ENCODE measurements at places on chromosomes 16 and 17.

GRCh38 chr17:57604771-57605674 lies 140.1 kb downstream of the CCDC182 start:
- DNase-seq: peak; percentile 18

GRCh38 chr16:22928882-22929435 lies 115.0 kb downstream of the HS3ST2 start:
- DNase-seq: no peak

DNA sequence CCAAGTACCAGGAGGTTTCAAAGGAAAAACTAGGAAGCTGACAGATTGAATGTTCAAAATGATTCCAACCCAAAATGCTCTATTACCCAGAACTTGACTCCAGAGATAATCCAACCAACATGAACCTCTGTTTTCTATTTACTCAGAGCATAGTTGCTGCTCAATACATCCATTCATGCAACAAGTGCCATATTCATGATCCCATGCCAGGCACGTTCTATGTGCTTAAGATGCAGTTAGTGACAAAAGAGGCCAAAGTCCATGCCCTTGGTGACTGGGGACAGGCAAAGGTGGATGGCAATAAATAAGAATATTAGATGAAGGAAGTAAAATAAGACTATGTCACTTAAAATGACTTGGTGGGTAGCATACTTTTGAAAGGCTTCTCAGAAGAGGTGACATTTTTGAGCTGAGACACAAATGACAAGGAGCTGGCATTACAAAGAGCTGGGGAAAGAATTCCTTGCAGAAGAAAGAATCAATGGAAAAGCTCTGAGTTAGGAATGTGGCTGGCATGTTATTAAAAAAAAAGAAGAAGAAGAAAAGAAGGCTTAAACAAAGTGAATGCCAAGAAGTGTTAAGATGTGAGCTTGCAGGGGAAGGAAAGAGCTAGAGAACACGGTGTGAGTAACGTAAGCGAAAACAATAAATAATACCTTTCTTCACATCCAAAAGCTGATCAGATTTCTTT lies 34.5 kb downstream of the TOX3 start:
- DNase-seq: no peak

GRCh38 chr16:71724320-71724751 lies at the start of gene PHLPP2:
Gene PHLPP2 (minus strand): TSS chr16:71724701. CDS start chr16:71714795, 9,906 bp downstream.
- DNase-seq: no peak

- DNase-seq: no peak
Measured at GRCh38 chr16:2191446-2191706, 5.0 kb downstream of the CASKIN1 start.

DNA sequence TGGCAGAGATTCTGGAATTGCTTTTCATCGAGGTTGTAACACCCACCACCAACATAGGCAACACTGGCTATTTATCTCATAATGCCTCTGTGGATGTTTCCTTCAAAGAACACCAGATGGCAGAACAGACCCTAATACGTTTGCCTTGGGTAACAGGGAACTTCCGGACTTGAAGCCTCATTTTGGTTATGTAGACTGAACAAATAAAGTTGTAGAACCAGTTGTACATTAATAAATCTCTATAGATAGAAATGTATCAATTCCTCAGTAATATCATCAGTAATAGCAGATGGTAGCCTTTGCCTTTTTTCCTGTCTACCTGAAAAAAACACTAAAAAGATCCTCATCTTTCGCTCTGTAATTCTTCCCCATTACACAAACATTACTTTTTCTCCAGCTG lies 25.9 kb upstream of the APOH start:
- DNase-seq: peak; percentile 18

DNA sequence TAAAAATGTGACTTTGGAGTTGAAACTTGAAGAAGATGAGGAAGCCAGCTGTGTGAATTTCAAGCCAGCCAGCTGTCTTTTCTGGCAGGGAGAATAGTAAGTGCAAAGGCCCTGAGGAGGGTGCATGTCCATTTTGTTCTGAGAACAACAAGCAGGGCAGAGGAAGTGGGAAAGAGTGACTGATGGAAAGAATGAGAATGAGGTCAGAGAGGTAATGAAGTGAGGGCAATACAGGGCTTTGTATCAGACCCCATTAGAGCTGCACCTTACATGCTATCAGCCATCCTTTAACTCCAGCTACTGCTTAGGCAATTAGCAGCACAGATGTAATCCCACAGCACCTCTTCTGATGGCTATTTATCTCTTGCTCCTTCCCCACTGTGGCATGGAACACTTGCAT lies 34.2 kb upstream of the ABCA5 start:
- DNase-seq: no peak

- DNase-seq: no peak
Measured at GRCh38 chr17:50882851-50883250, 16.7 kb upstream of the TOB1 start.

- no peak for DNase-seq
Measured at GRCh38 chr17:65228287-65228686, 91.1 kb downstream of the RGS9 start.

DNA sequence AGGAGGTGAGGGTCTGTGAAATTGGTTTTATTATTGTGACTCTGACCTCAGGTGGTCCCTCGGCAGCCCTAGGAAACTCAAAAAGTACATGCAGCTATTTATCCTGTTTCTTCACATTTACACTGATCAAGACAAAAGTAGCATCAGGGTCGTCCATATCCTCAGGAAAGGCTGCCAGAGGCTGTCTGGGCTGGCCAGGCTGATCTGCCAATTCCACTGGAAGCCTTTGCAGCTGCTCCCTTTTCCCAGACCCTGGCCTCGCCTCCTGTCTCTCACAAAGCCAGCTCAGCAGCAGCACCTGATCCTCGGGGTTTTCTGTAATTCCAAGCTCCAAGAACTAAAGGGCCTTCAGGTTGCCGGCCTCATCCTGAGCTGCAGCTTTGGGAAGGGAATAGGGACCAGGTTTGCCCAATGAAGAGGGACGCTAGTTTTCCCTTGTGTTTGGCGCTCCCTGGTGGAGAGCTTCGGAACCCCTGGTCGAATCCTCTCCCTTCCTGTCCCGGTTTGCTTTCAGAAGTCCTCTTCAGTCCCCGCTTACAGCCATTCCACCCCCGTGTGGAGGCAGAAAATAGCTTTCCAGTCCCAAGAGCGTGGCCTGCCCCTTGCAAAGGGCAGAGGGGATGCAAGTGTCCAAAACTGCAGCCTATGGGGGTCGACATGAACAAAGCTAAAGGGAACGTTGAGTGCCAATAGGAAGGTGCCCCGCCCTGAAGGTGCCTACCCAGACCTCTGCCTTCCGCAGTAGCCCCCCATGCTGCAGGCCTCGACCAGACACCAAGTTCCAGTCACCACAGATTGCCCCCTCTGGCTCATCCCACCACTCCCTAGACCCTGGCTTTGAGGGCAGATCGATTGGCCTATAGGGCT lies 13.4 kb downstream of the MFSD6L start:
- DNase-seq: peak; percentile 32

GRCh38 chr16:2213817-2214718 lies 572 bp downstream of the PGP start:
- no peak for DNase-seq

GRCh38 chr17:76920364-76921139 lies 52.3 kb downstream of the MGAT5B start:
- DNase-seq: no peak

- no peak for DNase-seq
Measured at GRCh38 chr17:82883419-82884031, 43.7 kb upstream of the ZNF750 start.

- DNase-seq: peak; percentile 54
Measured at GRCh38 chr17:7323731-7324437, 5.3 kb downstream of the NEURL4 start.

DNA sequence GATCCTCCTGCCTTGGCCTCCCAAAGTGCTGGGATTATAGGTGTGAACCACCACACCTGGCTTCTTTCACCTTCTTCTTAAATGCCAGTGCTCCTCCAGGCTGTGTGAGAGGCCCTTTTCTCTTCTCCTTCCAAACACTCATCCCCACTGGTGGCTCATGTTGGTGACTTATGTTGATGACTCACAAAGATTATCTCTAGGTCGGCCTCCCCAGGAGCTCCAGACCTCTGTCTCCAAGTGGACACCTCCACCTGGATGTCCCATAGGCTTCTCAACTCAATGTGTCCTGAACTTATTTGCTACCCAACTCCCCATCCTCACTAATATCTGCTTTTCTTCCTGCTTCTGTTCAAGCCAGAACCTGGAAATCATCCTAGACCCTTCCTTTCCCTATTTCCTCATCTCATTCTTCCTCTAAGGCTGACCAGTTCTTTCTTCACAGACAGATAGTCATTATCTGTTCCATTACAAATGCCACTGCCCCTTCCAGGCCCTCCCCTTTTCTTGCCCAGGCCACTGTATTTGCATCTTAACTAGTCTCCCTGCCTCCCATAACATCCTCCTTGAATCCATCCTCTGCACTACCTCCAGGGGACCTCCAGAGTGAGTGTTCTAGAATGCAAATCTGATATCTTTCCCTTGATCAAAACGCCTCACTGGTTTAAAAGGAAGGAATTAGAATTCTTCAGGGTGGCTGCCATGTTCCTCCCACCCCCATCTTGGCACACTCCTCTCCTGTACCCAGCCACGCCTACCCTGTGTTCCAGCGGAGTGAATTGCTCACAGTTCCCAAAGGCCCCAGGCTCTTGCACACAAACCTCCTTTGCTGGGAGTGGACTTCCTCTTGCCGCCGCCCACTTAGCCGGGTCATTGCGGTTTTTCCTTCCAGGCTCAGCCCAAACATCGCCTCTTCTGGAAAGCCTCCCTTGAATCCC lies 34.8 kb upstream of the FBXO47 start:
- no peak for DNase-seq

GRCh38 chr17:19539040-19539399 lies 5.4 kb downstream of the SLC47A1 start:
- no peak for DNase-seq

- DNase-seq: no peak
Measured at GRCh38 chr17:17118399-17118798, 76.1 kb downstream of the MPRIP start.

GRCh38 chr17:5665164-5665563 lies 80.9 kb upstream of the NLRP1 start:
- no peak for DNase-seq

DNA sequence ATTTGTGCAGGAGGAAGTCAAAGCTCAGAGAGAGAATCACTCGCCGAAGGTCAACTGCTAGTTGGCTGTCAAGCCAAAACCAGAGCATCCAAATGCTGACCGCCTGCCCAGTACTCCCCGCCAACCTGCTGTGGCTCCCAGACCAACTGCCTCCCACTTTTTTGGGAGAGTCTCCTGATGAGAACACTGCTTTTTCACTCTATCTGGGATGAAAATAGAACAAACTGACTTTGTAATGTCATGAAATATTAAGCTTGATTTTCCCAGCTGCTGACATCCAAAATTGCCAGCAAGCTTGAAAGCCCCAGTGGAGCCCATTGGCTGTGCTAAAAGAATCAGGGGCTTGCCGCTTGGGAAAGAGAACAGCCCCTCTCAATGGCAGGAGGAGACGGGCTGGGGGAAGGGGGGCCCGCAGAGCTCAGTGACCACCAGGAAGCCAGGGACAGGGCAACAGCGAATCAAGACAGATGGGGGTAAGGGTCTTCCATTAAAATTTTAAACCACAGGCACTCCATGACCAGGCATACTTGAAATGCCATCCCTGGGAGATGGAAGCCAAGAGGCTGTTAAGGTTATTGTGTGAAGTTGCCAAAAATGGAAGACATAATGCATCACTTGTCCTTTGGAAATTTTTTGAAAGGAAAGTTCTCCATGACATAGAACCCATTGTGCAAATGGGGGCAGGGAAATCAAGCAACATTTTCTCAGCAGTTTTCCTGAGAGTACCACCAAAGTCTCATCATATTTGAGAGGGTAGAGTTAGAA lies 125.7 kb upstream of the CDH5 start:
- DNase-seq: no peak

- peak; percentile 21 for DNase-seq
Measured at GRCh38 chr17:61635913-61636432, 45.0 kb upstream of the NACA2 start.

DNA sequence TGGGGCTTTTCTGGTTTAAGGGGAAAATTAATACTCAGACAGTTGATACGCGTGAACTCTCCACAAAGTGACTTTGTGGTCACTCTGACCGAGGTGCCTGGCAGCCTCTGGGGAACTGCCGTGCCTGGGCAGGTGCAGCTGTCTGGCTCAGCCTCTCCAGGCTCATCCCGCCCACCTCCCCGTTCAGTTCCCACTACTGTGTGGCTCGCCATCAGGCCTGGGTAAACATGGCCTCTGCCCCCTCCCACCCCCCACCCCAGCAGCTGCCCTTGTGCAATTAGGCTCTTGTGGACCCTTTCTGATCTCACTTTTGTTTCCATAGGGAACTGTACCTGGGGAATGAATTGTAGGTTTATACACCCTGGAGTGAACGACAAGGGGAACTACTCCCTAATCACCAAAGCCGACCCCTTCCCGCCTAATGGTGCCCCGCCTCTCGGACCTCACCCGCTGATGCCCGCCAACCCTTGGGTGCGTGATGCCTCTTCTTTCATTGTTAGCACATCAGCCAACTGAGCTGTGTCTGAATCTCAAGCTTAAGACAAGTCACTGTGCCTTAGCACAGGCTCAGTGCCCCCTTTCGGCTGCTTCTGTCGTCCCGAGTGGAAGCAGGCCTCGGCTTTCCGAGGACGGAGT lies 27.8 kb downstream of the ZC3H18 start:
- no peak for DNase-seq

GRCh38 chr17:915538-916201 lies 63.9 kb downstream of the NXN start:
- DNase-seq: no peak

GRCh38 chr16:31268891-31269290 lies 9.1 kb downstream of the ITGAM start:
- no peak for DNase-seq

- no peak for DNase-seq
Measured at GRCh38 chr17:50473901-50474300, 4.8 kb upstream of the RSAD1 start.

DNA sequence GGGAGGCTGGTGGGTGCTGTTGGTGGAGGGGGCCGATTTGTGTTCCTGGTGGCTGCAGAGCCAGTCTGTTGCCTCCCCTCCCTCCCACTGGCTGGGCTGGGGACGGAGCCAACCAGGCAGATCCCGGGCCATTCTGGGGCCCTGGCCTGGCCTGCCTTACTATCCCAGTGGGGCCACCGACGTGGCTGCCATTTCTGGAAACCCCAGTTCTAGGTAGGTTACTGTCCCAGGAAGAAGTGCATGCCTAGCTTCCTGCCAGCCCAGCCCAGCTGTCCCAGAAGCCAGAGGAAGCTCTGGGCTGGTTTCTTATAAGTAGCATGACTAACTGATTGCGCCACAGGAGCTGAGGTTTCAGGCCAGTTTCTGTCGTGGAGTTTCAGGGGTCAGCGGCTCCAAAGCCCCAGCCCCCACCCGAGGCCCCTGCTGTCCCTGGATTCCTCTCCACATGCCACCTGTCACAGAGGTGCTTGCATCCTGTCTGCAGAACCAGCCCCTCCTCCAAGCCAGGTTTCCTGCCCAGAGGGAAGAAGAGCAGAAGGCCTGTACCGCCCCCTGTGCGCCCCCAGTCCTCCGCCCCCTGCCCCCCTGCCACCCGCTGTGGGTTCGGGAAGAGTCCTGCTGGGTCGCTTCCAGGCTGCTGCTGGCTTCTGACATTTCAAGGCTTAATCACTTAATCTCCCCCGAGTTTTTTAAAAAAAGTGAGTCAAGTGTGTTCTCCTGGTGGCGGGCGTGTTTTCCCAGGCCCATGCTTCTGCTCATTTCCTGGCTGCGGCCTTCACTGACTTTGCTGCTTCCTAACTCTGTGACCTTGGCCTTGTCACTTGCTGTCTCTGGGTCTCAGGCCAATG lies 13.2 kb downstream of the IL4R start:
- no peak for DNase-seq

Data from central memory CD8-positive, alpha-beta T cell (primary cell).